ENCODE measurements at places on chromosomes 7 and 10.

GRCh38 chr10:17841050-17841449 lies 31.9 kb downstream of the MRC1 start:
- no peak for DNase-seq

DNA sequence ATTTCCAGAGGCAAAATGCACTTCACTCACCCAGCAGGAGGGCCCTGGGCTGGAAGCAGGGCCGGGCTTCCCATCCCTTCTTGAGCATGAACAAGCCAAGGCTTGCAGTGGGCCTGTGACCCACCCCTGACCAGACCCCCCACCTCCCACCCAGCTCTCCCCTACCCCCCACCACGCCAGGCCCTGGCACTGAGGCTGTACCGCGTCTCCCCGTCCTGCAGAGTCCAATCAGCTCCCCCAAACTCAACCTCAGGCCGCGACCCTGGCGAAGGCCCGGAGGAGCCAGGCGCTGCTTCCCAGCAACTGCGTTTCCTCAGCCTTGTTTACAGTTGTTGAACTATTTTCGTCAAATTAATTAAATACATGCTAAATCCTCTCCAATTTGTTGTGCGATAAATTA lies 16.9 kb upstream of the MYL10 start:
- DNase-seq: no peak

DNA sequence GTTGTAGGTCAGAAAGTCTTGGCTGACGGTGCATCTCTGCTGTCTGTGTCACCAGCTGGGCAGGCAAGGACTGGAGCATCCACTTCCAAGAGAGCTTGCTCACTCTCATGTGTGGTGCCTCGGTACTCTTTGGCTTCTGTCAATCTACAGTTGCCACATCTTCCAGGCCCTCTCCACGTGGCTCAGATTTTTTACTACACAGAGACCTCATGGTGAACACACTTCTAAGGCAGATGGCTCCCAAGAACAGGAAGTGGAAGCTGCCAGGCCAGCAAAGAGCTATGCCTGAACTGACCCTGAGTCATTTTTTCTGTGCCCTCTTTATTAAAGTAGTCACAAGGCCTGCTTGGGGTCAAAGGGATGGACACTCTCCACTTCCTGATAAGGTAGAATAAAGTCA lies 351.5 kb upstream of the AUTS2 start:
- DNase-seq: no peak

- DNase-seq: no peak
Measured at GRCh38 chr7:130560972-130561371, 69.1 kb downstream of the MEST start.

- no peak for DNase-seq
Measured at GRCh38 chr10:114821915-114822443, 399 bp downstream of the FHIP2A start.

DNA sequence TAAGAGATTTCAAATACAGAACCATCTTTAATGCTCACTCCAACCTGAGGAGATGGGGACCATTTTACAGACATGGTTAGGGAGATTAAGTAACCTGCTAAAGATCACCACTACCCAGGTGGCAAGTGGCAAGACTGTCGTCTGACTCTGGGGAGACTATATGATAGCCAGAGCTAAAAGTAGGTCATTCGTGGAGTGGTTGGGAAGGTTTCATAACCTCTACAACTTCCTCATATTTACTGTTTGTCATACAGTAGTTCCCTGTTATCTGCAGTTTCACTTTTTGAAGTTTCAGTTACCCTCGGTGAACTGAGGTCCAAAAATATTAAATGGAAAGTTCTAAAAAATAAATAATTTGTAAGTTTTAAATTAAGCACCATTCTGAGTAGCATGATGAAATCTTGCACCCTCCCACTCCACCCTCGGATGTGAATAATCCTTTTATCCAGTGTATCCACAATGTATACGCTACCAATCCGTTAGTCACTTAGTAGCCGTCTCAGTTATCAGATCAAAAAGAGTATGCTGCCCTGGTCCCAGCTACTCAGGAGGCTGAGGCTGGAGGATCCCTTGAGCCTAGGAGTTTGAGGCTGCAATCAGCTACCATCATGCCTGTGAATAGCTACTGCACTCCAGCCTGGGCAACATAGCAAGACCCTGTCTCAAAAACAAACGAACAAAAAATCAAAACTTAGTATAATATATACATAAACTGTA lies 14.9 kb upstream of the LGI1 start:
- no peak for DNase-seq

Measured in stimulated activated CD4-positive, alpha-beta T cell treated with anti-CD3 and anti-CD28 coated beads, Interleukin-12 subunit alpha, Interleukin-12 subunit beta, amount 100 ng/mL, for 4 hours (primary cell).